Activated T-cell treated with anti-CD3 and anti-CD28 coated beads, Interleukin-2, amount 50 U/mL, for 24 hours (primary cell): ENCODE measurements at places on chromosomes 12 and 14.

GRCh38 chr14:53331247-53331646 is 178.1 kb upstream of the DDHD1 start:
- no peak for DNase-seq

- no peak for DNase-seq
Measured at GRCh38 chr12:4486980-4487379, 41.4 kb upstream of the FGF6 start.

DNA sequence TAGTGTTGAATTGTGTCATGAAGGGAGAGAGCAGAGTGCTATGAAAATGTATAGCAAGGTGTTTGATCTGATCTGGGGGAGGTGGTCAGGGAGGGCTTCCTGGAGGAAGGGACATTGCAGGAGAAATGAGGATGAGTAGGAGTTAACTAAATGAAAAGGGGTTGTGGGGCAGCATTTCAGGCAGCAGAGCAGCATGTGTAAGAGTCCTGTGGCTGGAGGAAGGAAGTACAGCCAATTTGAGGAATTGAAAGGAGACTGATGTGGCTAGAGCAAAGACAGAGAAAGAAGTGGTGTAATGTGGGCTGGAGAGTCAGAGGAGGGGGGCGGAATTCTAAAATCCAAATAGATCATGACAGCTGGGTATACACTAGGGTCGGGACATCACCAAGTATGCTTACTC is 20.5 kb downstream of the NPC2 start:
- no peak for DNase-seq

DNA sequence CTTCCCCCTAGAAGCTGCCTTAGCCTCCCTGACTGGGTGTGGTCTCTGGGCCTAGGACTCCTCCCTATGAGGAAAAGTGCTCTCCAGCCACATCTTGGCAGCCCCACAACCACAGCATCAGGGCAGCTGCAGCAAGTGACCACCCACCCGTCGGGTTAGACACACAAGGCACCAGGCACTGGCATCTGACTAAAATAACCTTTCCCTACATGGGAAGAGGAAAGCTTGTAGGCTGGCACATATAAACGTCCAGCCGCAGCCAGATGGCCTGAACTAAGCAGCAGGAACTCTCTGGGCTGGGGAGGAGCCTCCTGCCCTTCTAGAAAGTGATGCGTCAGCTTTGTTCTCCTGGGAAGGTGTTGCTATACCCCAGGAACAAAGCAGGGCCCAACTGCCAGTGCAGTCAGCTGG is 328.7 kb downstream of the DPF3 start:
- no peak for DNase-seq

- no peak for DNase-seq
Measured at GRCh38 chr14:51783765-51784164, 76.6 kb upstream of the GNG2 start.

- no peak for DNase-seq
Measured at GRCh38 chr12:108597559-108598471, at the start of gene TMEM119. Gene TMEM119 (minus strand): TSS chr12:108598084. CDS start chr12:108592383, 5,701 bp downstream.

- DNase-seq, result no peak
Measured at GRCh38 chr14:28902930-28903329, 136.3 kb downstream of the FOXG1 start.

DNA sequence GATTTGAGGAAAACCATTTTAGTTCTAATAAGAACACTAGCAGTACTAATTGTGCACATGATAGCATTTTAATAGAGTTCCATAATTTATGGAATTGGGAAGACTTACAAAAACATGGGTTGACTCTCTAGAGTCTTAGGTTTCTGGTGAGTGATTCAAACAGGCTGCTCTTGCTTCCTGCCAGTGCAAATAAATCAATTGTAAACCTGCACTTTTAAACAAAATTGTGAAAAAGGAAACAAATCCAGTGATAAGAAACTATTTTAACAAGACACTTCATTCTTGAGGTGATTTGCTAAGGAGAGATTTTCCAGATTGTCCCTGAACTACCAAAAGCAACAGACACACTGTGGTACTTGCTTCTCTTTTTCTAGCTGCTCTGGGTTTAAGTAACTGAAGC is 112.2 kb downstream of the CACNA1C start:
- no peak for DNase-seq

DNA sequence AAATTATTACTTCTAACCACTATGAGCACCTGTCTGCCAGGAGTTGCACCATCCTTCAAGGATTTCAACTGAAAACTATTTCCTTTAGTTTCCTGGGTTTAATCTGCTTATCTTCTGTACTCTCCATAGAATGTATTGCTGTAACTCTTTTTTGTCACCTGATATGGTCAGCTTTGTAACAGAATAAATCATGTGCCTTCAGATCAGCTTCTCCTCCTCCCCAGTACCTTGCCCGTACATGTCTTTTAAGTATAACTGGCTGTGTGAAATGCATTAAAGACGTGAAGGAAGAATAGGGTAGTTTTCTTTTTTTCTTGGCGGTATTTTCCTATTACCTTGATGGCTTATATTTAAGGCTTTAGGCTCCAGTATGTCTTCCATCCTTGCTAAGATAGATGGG is 200.3 kb upstream of the NAV3 start:
- no peak for DNase-seq

- no peak for DNase-seq
Measured at GRCh38 chr14:49249022-49249421, 337.2 kb downstream of the RPS29 start.

- DNase-seq, result no peak
Measured at GRCh38 chr12:104793968-104794367, 164.1 kb downstream of the SLC41A2 start.
